ENCODE measurements at places on chromosomes 2 and 18.

GRCh38 chr18:47644896-47645295 lies 285.6 kb downstream of the SMAD2 start:
- no peak for DNase-seq

GRCh38 chr18:49565612-49566011 lies 3.8 kb downstream of the LIPG start:
- DNase-seq = no peak

DNA sequence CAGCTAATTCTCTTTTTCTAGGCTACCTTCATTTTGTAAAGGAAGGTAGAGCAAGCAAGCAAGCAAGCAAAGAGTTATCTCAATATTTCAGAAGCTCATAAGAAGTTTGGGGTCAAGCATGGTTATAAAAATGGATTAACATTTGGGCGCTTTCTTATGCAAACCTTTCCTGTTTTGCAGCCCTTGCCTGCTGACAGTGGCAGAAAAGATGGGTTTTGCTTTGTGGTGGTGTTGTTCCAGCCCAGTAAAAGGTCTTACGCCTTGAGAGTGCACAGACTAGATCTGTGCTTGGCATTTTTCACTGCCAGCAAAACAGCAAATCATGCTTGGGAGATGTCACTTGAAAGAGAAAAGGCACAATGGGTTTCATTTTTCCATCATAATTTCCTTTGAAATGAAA lies 1320.6 kb upstream of the CELF4 start:
- DNase-seq = no peak

- peak; percentile 97 for DNase-seq
Measured at GRCh38 chr2:205775097-205775877, 93.0 kb downstream of the NRP2 start.

DNA sequence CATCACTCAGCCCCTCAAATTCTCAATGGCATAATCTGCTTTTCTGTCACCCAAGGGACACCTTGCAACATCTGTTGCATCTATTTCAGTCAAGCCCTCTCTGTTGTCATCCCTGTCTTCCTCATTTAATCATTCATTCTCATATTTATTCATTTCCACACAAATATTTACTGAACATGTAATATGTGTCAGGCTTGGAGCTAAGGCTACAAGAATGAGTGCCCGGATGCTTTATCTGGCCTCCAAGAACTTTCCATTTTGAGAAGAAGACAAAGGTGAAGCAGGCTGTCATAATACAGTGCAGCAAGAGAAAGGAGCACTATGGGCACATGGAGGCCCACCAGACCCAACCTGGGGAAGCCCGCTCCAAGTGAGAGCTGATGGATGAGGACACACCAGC lies 15.6 kb downstream of the IL18RAP start:
- no peak for DNase-seq

- no peak for DNase-seq
Measured at GRCh38 chr2:31980674-31981356, 30.0 kb downstream of the MEMO1 start.

GRCh38 chr2:69253611-69254301 lies 133.3 kb downstream of the GFPT1 start:
- DNase-seq = peak; percentile 77

GRCh38 chr2:212936572-212936971 lies 214.8 kb downstream of the IKZF2 start:
- DNase-seq = peak; percentile 34

DNA sequence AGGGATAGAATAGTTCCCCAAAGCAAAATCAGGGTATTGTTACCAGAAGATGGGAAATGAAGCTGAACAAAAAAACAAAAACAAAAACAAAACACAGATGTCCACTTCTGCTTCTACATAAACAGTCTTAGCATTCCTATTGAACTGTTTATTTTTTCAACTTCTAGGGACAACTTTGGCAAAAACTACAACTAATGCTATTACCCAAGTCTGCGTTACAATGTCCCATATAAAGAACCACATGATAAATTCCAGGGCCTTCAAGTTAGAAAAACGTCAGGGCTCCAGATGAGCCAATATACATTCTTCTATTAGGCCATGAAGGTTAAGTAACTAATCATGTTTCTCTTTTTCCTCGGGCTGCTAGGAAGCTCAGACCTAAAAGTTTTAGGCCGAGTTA lies 16.9 kb downstream of the PID1 start:
- no peak for DNase-seq

GRCh38 chr2:105411720-105412407 lies 13.0 kb upstream of the FHL2 start:
- no peak for DNase-seq

DNA sequence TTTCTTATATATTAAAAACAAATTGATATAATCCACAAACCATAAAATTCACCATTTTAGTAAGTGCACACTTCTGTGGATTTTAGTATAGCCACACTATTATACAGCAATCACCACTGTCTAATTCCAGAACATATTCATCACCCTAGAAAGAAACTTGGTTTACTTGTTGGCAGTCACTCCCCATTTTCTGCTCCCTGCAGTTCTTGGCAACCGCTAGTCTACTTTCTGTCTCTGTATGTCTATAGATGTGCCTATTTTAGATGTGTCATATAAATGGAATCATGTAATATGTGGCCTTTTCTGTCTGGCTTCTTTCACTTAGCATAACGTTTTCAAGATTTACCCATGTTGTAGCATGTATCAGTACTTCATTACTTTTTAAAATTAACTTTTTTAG lies 5.7 kb downstream of the CKAP2L start:
- DNase-seq = no peak

DNA sequence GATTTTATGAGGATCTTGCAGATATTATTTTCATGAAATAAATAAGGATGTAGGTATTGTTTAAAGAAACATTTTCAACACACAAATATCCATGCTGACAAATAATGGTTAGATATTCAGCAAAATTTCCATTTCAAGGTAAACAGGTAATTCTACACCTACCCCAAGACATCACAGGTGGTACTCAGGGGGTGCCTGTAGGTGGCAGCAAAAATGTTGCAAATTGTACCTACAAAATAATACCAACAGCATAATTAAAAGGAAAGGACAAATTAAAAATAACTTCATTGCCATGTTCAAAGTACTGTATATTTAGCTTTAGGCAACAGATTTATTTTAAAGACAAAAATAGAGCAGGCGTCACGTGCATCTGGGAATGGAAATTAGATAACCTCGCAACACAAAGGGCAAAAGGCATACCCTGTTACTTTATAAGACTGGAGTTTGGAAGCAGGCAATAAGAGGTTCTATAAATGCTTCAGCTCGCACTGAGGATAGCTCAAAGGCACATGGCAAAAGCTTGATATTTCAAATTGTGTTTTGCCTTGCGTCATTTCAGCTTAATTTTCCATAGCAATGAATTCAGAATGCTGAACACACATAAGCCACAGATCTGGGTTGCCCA lies 630.5 kb downstream of the TDRD15 start:
- no peak for DNase-seq

GRCh38 chr18:54775686-54776085 lies 52.6 kb upstream of the RAB27B start:
- peak; percentile 64 for DNase-seq

DNA sequence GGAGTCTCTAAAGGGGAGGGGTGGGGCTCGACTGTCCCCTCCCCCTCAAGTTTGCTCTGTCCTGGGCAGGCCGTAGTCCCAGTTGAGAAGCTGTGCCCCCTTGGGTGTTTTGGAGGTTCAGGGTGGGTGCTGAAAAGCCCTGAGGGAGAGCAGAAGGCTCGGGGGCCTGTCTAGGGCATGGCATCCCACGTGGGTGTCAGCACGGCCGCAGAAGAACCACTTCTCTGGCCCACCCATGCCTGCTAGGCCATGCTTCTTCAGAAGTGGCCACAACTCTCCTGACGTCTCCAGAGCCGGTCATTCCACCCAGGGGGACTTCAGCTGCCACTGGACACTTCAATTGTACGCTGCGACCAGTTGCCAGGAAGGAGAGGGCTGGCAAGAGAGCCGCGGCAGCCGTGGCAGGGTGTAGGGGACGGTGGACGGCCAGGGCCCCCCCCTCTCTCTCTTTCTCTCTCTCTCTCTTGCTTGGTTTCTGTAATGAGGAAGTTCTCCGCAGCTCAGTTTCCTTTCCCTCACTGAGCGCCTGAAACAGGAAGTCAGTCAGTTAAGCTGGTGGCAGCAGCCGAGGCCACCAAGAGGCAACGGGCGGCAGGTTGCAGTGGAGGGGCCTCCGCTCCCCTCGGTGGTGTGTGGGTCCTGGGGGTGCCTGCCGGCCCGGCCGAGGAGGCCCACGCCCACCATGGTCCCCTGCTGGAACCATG lies at the start of gene INPP5D:
INPP5D (plus strand) TSS at position 546 of the 704 bp plus-strand sequence; CDS start at position 683, 137 bp downstream.
- no peak for DNase-seq

DNA sequence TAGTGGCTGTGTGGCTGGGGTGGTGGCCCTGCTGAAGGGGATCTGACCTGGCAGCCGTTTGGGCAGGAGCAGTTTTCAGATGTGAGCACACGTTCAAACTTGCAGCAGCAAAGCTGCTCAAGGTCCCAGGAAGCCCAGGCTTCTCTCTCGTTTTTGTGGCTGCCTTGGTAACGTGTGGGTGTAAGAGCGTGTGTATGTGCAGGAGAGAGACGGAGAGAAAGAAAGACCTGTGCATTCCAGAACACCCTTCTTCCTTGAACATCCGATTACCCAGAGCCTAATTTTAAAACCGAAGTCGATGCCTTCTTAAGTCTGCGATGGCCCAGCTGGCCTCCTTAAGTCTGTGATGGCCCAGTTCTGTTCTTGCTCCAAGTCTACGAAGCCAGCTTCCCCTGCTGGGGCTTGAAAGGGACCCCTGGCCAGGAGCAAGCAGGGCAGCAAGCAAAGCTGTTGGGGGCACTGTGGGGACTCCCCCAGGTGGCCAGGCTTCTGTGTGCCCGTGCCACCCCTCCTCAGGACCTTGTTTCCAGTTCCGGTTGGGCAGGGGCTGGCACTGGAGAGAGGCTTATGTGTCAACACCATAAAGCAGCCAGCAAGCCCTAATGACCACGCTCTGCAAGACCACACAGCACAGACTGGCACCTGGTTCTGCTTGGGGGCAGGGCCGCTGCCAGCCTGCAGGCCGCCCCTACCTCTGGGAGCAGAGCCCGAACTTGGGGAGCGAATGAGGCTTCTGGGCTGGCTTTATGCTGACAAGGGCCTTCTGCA lies 55.8 kb upstream of the ALPP start:
- DNase-seq = no peak

DNA sequence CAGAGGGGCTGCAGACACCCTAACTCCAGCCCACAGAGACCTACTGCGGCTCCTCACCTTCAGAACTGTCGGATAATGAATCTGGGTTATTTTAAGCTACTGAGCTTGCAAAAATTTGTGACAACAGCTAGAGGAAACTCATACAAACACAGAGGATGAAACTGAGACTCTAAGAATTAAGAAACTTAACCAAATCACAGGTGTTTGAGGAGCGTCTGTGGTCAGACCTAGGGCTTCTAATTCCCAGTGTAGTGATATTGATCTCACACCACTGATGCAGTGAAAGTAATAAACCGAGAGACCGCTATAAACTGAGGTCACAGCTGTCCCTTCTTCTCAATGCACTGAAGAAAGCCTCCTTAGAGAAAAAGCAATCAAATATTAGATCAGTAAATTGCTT lies 110.1 kb downstream of the RGPD3 start:
- DNase-seq = no peak

DNA sequence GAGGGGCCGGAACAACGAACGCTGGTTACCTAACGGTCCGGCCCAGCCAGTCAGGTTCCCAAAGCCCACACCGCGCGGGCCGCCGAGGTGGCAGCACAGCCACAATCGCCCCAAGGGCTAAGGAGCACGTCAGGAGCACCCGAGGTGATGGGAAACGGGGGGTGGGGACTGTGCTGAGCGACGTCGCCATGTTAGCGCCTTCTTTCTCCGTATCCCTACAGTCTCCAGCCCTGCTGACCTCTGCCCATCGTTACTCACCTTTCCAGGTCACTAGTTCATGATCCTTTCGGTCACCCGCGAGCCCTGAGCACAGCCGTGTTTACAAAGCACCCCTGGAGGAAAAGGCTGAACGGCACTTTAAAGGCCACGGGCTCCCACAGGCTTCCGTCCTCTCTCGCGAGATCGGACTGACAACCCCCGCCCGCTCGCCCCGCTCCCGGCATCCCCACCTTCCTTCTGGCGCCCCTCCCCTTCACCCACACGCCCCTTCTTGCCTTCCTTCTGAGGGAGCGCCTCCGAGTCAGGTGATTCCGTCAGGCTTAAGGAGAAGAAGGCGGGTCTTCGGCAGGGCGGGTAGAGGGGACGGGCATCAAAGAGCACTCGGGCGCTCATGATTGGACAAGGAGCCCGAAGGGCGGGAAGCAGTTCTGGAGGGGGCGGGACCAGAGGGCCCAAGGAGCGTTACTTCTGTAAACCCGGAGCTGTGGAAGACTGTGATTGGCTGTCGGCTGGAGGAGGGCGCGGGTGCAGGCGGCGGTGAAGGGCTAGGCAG lies at the start of gene ATF2:
ATF2 (minus strand) TSS at position 412 of the 772 bp plus-strand sequence. CDS start 31,760 bp downstream, outside the sequence.
- peak; percentile 99 for DNase-seq

DNA sequence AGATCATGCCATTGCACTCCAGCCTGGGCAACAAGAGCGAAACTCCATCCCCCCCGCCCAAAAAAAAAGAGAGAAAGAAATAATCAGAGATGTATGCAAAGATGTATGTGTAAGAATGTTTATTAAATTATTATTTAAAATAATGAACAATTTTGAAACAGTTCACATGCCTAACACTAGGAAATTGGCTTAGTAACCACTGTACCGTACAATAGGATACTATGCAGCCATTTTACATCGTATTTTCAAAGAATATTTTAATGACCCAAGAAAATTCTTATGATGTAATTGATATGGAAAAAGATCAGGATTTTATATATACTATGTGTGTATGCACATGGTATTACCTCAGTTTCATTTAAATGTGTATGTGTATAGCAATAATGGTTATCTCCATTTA lies 190.5 kb downstream of the ZFP36L2 start:
- DNase-seq = no peak

DNA sequence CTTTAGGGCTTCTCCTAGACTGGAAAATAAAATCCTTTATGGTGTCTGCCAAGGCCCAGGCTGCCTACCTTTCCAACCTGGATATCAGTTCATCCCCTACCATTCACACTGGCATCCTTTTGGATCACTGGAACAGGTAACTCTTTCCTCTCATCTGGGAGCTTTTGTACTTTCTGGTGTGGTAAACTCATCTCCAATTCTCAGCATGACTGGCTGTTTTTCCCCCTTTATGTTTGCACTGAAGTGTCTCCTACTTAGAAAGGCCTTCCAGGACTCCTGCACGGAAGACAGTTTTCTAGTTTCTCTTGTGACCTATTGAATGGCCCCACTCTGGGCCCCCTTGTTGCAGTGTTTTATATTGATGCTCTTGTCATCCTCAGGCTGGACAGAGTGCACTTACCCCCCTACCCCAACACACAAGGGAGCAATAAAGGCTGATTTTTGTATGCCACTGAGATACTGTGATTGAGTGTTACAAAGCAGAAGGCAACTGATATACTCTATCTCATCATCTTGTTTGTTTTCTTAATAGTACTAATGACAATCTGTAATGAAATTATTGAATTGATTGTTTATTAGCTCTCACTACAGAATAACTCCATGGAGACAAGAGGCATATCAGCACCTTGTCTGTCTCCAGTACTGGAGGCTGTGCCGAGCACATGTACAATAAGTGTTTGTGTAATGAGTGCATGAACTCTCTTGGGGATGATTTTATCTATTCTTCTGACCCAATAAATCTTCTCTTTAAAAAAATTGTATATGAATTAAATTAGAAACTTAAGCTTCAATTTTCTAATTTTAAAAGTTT lies 129.9 kb downstream of the PIEZO2 start:
- DNase-seq = no peak

Measured in epithelial cell of prostate (primary cell).